ENCODE measurements at places on chromosomes 5 and 9.

DNA sequence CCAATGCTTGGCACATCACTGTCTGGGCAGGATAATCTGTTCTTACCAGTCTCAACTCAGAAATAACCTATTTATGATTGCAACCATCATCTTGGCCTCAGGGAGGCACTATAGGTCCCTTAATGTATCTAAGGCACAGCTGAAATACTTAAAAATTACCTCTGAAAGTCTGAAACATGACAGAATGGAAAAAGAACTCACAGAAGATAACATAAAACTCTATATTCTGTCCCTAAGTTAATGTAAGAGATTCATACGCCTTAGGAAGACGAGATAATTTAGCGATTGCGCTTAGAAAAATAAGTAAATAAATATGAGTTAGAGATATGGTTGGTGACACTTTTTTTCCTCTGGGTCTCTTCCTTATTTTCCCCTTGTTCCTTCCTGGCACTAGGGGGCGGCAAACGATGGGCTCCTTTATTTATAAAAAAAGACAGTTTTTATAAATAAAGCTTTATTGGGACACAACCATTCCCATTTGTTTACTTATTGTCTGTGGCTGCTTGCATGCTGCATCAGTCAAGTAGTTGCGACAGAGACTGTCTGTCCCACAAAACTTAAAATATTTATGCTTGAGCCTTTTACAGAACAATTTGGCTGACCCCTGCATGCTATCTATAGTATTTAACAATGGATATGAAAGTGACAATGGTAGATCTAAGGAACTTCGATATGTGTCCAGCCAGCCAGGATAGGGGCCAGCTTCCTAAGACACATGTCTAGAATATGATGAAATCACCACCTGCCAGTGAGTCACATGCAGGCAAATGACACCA is 79.6 kb downstream of the PDE4D start:
- no peak for DNase-seq

- no peak for DNase-seq
Observed at GRCh38 chr9:18793122-18793521, 239.9 kb downstream of the SAXO1 start.

- DNase-seq = no peak
Observed at GRCh38 chr5:72288924-72289323, 31.1 kb downstream of the MRPS27 start.

DNA sequence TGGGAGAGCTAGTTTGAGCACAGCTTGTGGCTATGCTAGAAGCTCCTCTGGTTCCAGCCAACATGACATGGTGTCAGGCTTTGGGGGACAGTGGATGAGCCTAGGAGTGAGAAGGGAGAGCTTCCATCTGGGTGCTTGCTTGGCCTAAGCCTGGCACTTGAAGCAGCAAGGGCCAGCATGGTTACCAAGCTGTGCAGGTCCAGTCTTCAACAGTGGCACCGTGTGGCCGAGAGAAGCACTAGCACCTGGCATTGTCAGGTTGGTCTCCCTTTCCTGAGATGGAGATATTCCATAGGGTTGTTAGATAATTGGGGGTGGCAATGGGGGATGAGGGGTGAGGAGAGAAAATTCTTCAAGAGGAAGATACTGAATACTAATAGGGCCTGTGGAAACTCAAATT is 261.9 kb downstream of the PBX3 start:
- DNase-seq = no peak

DNA sequence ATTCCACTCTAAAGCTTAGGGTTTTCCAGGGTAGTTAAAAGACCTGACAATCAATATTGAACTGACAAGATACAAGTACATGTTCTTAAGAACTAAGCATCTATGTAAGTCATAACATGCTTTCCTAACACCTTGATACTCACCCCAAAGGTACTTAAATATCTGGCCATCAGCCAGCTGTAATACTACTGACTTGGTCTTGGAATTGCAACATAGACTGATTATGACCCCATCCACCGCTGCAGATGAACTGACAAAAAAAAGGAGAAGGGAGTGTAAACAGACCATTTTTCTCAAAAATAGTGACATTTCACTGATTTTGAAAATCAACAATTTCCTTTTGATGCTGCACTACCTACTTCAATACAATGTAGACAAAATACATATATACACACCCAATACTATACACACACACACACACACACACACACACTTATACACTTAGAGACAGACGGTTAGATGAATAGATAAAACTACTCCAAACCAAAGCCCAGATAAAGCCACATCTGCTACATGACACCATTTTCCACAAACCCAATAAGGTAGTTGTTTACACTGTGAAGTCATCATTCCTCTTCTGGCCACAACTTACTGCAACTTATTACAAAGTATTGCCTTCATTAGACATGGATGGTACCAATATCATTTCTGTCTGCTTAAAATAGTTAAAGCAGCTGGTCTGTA is 30.4 kb downstream of the ELP1 start:
- no peak for DNase-seq

- peak; percentile 68 for DNase-seq
Observed at GRCh38 chr9:95023217-95024003, 294.1 kb downstream of the FANCC start.

DNA sequence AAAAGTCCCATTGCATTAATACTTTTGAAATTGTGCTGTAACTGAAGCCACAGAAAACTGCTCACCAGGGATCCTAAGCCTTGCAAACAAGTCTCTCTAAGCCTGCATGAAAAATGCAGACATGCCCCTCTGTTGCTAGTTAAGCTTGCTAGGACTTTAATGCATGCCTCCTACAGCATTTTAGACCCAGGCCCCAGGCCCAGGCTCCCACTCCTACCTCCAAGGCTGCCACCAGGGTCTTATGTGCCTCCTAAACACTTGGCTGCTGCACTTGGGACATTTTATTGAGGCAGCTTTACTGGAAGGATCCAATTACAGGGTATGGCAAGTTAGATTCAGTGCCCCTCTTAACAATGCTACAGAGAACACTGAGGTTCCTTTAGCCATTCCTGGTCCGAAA is 467.3 kb upstream of the CLINT1 start:
- DNase-seq = no peak

DNA sequence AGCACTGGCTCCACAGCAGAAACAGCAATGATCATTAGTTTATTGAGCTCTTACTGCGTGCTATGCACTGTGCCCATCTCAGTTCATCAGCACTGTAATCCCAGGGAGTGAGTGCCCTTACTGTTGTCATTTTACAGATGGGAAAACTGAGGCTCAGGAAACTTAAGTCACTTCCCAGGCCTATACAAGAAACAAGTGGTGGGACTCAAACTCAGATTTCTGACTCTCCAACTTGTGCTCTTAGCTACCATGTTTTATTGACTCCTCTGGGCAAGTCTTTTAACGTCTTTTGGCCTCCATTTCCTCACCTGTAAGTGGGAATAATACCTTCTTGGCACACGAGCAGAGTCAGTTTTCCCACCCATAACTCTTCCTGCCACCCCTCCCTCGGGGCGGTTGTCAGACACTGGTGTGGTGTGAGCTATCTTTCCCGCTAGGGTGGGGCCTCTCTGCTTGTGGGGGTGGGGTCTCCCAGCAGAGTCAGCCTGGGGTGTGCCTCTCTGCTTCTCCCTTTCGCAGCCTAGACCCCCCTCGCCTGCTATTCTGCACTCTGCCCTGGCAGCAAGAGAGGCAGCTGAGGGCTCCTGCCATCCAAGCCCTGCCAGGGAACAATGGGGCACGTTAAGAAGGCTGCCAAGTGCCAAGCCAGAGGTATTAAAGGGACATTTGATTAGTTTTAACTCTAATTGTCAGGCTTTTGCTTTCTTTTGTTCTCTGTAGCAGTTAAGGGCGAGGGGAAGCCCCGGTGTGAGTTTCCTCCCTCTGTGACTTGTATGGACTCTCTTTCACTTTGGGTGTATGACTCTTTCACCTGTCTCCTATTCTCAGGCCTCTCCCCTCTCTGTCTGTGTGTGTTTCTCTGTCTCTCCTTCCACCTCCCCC is 12.1 kb downstream of the GALNT10 start:
- no peak for DNase-seq

GRCh38 chr5:149028984-149029383 is 33.9 kb downstream of the SH3TC2 start:
- no peak for DNase-seq

- peak; percentile 21 for DNase-seq
Observed at GRCh38 chr5:1171340-1171941, 30.0 kb upstream of the SLC6A19 start.

DNA sequence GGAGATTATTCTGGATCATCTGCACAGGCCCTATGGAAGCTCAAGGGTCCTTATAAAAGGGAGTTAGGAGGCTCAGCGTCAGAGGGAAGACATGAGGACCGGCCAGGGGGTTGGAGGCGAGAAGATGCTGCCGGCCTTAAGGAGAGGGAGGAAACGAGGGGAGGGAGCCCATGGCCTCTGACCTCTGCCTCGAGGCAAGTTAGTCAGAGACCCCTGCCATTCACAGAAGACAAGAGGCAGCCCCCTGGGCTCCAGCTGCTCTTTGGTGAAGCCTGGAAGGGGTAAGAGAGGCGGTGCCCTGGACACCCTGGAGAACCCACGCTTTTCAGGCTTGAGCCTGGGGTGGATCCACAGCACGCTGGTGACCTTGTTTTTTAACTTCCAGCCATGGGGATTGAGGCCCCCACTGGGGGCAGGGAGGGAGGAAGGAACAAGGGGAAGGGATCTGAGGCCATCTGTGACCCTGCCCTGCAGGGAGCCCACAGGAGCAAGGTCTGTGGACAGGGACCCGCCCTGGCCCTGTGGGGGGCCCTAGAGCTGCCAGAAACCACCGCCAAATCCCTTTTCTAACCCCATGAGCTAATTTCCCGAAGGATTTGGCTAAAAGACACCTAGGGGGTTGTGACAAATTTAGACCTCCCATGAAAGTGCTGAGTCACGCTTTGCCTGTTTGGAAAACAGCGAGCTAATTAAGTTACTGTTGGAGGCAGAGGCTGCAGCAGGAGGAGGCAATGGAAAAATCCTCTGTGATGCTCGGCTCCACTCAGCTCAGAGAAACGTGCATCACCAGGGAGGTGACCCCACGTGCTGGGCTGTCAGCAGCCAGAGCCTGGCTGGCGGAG is 49.7 kb downstream of the OLFM1 start:
- DNase-seq = no peak

- no peak for DNase-seq
Observed at GRCh38 chr5:18720002-18720401, 1085.7 kb downstream of the TAF11L14 start.

DNA sequence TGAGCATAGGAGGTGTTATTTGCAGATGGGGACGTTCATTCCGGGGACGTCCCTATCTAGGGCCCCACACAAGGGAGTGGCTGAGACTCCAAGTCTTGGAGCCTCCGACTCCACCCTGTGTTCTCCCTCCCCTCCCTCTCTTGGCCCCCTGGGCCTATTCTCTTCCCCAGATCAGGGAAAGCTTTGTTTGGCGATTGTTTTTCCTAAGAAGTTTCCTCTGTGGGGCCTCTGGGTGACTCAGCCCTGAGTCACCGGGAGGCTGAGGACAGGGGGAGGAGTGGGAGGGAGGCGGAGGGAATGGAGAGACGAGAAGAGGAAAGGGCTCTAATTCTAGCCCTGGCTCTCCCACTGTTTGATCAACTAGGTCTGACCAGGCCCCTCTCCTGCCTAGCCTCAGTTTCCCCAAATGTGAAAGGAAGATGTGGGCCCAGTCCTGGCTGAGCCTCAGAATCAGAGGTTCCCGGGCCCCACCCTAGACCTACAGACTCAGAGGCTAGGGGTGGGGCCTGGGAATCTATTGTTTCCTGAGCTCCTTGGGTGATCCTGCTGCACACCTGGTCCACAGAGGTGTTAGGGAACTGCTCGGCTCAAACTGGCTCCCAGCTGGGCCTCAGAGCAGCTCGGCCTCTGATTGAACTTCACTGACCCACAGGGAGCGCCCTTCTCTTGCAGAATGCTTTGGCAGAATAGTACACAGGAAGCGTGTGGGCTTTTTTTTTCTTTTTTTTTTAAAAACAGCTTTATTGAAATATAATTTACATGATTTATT is 19.2 kb downstream of the GSN start:
- DNase-seq = peak; percentile 91

DNA sequence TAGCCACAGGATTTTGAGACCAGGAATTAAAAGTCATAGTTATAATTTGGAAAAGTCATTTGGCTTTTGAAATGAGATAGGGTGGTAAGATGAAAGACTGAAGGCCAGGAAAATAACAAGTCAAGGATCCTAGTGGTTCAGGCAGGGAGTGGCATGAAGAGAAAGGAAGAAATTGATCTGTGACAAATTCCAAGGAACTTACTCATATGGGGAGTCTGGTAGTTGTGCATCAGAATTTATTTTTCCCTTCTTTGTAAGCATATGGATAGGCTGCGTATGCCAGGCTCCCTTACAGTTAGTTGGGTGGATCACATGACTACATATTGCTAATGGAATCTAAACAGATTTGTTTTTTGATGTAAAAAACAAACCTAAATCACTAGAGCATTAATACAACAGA is 21.0 kb downstream of the ISL1 start:
- DNase-seq = no peak

GRCh38 chr9:124395826-124396225 is 19.4 kb downstream of the PSMB7 start:
- no peak for DNase-seq

GRCh38 chr5:171428809-171429542 is 9.5 kb downstream of the FGF18 start:
- DNase-seq = peak; percentile 12

- DNase-seq = no peak
Observed at GRCh38 chr5:20446121-20446520, 458.1 kb upstream of the CDH18 start.

- DNase-seq = no peak
Observed at GRCh38 chr9:79651251-79651795, 79.6 kb downstream of the TLE4 start.

GRCh38 chr9:99264070-99264680 is 42.1 kb downstream of the SEC61B start:
- DNase-seq = no peak

GRCh38 chr5:65418661-65419060 is 63.1 kb downstream of the ADAMTS6 start:
- no peak for DNase-seq

DNA sequence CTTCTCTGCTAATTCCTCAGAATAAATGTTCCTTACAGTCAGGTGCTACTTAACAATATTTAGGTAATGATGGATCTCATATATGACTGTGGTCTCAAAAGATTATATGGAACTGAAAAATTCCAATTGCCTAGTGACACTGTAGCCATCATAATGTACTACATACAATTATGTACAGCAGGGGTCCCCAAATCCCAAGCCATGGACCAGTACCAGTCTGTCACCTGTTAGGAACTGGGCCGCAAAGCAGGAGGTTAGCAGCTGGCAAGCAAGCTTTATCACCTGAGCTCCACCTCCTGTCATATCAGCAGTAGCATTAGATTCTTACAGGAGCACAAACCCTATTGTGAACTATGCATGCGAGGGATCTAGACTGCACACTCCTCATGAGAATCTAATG is 69.6 kb downstream of the NR2F1-AS1 start:
- no peak for DNase-seq

DNA sequence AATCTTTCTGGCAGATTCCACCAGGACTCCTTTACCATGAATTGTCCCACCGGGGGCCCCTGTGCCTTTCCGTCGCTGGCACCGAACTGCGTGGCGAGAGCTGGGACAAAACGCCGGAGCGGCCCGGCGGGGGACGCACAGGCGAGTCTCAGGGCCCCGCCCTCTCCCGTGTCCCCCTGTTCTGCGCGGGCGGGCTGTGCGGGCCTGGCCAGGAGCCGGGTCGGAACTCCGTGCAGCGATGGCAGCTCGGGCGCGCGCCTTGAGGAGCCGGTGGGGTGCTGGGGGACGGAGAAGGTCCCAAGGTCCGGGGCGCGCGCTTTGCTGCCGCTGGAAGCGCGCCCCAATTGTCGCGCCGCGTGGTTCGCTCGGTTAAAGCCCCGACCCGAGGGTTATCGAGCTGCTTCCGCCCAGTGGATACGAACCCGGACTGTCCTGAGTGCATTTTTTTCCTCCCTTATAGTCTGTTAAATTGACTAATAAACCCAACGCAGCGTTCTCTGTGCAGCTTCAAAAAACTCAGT is 125.3 kb downstream of the TMEM174 start:
- no peak for DNase-seq
